Non-pigmented ciliary epithelial cell (primary cell): ENCODE measurements at places on chromosomes 16 and 17.

GRCh38 chr17:77385750-77386501, 245.2 kb downstream of the SEC14L1 start:
- DNase-seq = no peak

DNA sequence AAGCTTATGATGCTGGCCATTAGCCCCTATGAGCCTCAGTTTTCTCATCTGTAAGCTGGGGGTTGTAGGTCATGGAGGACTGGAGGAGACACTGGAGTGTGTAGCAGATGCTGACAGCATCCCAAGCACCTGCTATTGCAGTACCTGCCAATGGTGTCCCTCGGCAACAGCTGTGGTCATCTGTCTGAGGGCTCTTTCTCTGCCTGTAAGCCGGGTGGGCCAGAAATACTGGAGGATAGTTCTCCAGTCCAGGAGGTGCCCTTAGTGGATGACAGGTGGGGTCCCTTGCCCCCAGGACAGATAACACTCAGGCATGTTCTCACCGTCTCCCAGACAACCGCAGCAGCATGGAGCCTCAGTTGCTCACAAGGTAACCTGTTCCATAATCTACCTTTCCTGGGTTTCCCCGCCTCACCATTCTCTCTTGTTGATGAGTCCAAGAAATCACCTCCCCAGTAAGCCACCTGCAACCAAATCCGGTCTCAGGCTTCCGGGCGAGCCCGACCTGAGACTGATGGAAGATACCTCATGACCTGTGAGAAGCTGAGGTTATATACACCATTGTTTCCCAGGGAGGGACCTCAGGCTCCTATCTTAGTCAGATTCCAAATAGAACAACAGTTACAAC, 23.8 kb downstream of the NLRP1 start:
- no peak for DNase-seq

GRCh38 chr17:64788286-64789060, 126.4 kb upstream of the SMURF2 start:
- DNase-seq = no peak

- no peak for DNase-seq
Observed at GRCh38 chr16:27965801-27966200, 97.7 kb downstream of the GSG1L start.

DNA sequence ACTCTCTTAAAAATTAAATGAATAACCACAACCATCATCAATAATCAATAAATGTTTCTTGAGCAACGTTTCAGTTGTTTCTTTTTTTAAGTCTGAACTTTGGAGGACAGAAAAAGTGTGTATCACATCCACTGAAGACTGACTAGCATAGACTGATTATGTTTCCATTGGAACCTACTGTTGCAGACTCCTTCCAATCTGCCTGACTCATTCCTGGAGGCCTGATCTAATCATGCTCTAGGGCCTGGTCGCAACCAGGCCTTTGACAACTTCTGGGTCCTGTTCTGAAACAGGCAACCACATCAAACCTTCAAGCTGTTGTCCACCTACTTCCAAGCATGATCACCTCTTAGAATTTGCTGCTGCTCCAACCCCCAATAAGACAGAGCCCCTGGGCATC, 109.2 kb upstream of the NUDT7 start:
- no peak for DNase-seq

- DNase-seq = no peak
Observed at GRCh38 chr16:23848958-23849357, 13.2 kb downstream of the PRKCB start.

DNA sequence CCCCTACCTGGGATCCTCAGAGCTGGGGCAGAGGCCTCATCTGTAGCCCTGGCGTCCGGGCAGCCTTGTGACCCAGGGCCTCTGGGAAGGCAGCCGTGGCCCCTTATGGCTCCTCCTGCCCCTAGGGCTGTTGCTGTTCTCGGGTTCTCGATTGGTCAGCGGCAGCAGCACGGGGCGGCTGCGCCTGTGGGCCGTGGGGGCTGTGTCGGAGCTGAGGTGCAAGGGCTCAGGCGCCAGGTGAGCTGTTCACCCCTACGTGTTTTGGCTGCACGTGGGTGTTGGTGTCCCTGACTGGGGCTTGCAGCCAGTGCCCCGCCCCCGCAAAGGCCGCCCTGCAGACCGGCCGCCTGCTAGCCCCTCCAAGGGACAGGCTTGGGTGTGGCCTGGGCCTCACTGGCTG, 5.8 kb upstream of the RHOT2 start:
- DNase-seq = no peak

DNA sequence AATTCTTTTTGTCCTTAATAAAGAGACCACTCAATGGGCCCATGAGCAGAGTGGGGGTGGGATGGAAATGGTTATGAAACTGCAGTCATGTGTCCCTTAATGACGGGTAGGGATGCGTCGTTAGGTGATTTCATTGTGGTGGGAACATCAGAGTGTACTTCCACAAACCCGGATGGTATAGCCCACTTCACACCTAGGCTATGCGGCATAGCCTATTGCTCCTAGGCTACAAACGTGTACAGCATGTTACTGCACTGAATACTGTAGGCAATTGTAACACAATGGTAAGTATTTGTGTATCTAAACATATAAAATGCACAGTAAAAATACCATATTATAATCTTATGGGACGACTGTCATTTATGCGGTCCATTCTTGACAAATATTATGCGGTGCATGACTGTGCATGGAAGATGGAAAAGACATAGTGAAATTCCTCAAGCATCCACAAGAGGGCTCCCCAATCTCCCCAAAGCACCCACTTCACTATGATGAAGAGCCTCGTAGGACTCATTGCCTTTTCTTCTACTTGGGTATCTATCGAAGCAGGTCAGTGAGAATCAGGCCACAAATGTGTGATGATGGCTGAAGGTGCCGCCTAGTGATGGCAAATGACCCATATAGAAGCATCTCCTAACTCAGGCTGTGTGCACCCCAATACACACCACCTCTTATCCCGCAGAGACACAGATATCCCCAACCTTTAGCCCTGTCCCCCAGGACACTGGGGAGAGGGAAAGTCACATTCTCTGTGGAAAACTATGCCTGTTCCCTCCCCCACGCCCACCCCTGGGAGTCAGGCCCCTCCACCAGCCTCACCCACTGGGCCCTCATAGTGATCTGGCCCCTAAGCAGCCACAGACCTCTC, 43.5 kb downstream of the TBX21 start:
- no peak for DNase-seq

GRCh38 chr16:285146-286055, 2.4 kb downstream of the PDIA2 start:
- DNase-seq = no peak

- DNase-seq = no peak
Observed at GRCh38 chr16:67644038-67644437, 906 bp upstream of the CARMIL2 start.

DNA sequence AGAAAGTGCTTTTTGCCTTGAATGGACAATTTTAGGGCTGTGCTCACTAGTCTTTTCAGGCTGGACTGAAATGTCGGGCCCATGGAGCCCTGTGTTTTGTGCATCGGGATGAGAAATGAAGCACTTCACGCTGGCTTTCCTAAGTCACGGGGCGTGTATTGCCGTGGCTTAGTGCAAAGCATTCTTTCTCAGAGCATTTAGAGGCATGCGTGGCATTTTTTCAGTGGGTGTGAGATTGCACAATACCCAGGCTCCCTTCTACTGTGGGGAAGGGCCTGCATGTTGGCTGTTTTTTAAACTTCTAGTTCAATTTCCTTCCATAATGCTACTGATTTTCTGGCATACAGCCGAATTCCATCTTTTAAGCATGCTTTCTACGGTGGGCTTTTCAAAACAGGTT, 12.6 kb upstream of the POLR3E start:
- no peak for DNase-seq

DNA sequence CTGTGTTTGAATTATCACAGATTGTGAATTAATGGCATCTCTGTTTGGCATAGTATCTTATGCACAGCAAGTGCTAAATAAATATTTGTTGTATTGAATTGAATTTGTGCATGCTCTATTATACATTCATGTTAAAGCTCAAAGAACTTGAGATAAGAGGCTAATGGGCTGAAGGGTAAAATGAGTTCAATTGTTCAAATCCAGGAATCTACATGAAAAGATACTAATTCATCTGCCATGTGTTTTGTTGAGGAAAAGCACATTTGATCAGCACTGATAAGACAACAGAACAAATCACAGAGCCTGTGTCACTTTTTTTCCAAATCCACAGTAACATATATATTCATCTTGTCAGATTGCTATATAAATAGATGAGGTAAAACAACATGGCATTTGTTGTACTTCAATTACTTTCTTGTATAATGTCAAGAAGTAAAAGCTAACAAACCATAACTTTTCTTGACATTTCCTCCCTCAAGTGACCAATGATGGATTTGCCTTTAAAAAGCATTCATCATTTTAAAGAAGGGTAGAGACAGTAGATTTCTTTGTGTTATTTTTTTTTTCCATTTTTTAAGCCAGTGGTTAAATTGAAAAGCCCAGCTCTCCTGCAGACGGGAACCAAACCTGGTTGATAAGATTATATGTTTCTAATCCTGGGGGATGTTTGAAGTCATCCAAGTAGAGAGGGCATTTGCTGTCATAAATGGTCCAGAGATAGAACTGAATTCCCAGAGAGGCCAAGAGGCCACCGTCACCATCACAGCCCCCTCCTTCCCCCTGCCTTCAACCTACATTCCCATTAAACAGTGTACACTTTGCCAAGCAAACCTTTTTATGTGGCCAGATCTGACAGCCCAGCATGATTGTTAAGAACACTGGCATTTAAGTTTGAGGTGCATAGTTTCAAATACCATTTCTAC, 123.0 kb downstream of the CHD9NB start:
- DNase-seq = no peak

- no peak for DNase-seq
Observed at GRCh38 chr16:87229230-87230188, 87.7 kb downstream of the C16orf95 start.

- DNase-seq = no peak
Observed at GRCh38 chr17:82212331-82213250, at the start of gene CCDC57. Gene CCDC57, minus strand, starts transcription at chr17:82212842. Its CDS starts 10,898 bp downstream, at chr17:82201944.

GRCh38 chr17:80924807-80925610, 66.6 kb upstream of the CHMP6 start:
- no peak for DNase-seq

DNA sequence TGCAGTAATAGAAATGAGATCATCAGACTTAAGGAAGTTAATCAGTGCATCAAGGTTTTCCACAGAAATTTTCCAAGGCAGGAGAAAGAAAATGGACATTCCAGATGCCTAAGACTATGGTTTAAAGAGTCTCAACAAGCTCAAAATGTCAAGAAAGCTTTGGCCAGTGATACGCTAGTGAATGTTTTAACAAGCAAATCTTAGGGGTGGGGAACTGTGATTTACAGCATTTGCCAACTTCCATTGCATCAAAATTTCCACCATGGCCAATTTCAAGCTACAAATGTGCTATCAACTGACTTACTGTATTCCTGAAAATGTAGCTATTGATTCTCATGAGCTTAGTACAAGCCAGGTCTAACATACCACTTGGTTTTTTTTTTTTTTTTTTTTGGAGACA, 82.4 kb upstream of the CLEC3A start:
- DNase-seq = no peak

DNA sequence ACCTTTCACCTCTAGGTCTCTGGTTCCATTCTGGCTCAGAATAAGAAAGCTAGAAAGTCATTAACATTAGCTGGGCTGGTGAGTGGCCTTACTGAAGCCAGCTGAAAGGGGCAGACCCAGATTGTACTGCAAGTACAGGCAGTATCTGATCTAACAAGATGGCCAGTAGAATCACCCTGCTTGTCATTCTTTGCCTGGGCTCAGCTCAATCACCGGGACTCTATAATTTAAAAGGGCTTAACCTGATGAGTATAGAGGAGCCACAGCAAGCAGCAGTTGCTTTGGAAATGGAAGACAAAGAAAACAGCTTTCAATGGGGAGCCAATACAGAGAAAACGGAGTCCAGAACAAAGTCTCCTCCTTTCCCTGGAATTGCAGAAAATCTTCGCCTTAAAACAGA, 13.6 kb downstream of the CDH8 start:
- DNase-seq = no peak

DNA sequence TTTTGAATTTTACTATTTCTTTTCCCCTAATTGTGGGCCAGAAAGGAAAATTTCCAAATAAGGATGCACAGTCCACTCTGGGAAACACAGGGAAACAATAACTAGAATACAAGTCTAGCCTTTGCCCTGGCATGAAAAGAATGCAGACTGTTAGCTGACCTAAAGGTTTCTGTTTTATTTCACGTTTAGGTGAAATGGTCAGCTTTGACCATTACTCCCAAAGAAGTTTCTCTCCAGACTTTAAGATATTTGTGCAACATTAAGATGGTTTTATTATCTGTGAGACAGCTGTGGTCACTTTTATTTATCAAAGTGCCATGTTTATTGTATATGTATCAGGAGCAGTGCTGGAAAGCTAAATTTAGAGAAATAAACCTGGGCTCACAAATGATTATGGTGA, 163.9 kb downstream of the SPECC1 start:
- DNase-seq = no peak

GRCh38 chr16:71771571-71771970, 37.1 kb downstream of the AP1G1 start:
- DNase-seq = no peak

GRCh38 chr17:16472539-16472938, 19.5 kb downstream of the LRRC75A start:
- DNase-seq = no peak

GRCh38 chr17:37770631-37771518, 26.0 kb upstream of the HNF1B start:
- no peak for DNase-seq

DNA sequence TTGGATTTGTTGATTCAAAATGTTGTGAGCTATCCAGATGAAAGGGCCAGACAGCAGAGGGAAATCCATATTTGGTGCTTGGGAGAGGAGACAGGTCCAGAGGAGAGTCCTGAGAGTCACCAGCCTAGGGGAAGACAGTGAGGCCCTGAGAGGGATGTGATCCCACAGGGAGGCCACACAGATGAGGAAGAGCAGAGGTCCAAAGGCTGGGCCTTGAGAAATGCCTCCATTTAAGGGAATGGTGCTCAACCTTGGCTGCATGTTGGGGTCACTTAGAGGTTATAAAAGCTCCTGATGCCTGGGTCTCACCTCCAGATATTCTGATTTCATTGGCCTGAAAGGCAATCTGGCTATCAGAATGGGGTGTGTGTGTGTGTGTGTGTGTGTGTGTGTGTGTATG, 194.9 kb downstream of the UTP18 start:
- DNase-seq = no peak

DNA sequence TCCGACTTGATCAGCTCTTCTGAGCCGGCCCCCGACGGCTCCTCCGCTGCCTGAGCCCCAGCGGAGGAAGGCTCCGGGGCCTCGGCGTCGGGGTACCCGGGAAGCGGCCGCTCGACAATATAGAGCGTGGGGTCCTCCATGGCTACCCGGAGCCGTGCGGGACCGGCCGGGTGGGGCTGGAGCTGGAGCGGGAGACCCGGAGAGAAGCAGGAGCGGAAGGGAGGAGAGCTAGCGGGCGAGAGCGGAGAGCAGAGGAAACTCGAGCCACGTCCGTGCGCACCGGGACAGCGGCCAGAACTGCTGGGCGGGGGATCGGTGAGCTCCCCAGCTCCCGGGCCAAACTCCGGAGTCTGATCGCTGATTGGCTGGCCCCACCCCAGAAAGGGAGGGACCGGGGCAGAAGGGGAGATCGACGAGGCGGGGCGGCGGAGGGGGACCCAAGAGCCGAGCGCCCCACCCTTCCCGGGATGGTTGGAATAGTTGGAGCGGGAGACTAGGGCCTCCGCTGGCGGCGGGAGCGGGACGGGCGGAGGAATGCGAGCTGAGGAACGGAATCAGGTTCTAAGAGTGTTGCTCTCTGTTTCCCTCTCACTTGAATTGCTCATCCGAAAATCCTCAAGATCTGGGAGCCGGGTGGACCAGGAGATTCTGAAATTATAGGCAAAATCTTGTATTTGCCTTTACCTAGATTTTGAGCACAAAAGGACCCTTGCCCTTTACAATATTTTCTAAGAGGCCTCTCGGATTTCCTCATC, at the start of gene CAVIN1:
Gene CAVIN1, minus strand, starts transcription at position 299 of the 755 bp plus-strand sequence. Its CDS starts 159 bp downstream, at position 140.
- peak; percentile 84 for DNase-seq

GRCh38 chr17:77228241-77228752, 87.5 kb downstream of the SEC14L1 start:
- no peak for DNase-seq
